ENCODE measurements at places on chromosomes 1 and 21.

- no peak for DNase-seq
Measured at GRCh38 chr1:3063379-3064295, 5.4 kb upstream of the PRDM16 start.

DNA sequence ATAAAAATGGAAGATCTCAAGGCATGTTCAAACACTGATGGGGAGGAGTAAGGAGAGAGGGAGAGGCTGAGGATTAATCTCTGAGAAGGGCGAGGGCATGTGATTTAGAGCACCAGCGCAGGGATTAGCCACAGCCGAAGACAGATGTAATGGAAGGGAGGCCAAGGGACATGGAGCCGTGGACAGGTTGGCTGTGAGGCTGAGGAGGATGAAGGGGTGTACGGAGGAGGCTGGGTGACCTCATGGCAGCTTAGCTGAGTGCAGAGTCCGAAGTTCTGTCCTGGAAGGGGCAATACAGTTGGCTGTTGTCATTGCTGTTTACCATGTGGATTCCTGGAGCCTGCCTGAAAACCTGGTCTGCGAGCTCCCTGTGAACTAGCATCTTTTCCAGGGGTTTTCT is 342.8 kb downstream of the RPS6KC1 start:
- no peak for DNase-seq

GRCh38 chr21:31180256-31181081 is 142.2 kb upstream of the KRTAP19-8 start:
- no peak for DNase-seq

- DNase-seq, result no peak
Measured at GRCh38 chr1:63935143-63935542, 161.3 kb downstream of the ROR1 start.

DNA sequence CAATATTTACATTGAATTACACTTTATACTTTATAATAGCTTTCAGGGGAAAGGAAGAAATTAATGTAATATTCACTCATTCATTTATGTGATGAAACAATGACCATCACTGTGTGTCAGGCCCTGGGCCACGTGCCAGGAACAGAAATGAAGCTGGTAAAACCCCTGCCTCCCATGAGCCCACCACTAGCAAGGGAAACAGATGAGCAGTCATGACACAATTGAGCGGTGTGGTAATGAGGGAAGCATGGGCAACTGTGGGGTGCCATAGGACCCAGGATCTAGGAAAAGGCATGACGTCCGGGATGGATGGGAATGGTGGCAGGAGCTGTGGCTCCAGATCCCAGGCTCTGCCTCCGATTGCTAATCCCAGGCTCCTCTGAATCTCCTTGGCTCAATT is 17.0 kb upstream of the SLC5A9 start:
- DNase-seq, result no peak

DNA sequence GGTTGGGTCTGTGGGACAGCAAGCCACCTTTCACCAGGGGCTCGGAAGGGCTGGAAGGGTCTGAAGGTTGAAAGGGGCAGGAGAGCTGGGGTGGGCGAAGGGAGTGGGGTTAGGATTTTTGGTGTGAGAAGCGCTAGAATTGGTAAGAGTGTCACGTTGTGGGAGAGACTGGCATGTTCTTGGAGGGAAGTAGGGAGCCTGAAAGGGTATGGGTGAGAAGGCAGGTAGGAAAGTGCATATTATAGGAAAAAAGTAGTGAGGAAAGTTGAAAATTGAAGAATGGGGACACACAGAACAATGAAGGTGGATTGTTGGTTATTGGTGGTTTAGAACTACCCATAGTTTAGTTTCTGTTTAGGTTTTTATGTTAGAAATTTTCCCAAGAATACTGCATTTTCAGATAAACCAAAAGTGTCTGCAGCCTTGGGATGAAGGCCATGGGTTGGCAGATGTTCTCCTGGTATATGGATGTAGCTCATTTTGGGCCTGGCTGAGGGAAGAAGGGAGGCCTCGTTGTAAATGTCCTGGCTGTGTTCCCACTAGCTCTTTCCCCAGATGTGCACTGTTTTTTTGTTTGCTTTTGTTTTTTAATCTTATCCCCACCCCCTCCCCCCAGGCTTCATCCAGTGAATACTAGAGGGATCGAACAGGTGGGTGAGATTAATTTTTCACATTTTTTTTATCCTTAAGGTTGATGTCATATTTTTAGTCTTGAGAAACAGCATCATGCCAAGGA is 1.2 kb downstream of the LRRC42 start:
- no peak for DNase-seq

DNA sequence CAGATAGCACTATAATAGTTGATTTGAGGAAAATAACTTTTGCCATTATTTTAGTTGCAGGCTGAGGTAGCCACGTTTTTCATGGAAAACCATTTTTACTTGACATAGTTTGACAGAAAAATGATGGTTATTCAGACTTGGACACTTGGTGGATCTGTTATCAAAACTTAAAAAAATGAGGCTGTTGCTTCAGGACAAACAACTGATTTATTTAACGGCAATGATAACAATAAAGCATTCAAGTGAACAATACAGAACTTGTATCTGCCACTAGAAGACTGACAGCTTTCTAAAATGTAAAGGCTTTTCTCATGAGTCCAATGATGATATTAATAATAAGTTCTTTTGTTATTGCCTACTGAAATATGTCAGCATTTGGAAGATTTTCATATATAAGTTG is 322.9 kb downstream of the BRINP3 start:
- DNase-seq, result no peak

DNA sequence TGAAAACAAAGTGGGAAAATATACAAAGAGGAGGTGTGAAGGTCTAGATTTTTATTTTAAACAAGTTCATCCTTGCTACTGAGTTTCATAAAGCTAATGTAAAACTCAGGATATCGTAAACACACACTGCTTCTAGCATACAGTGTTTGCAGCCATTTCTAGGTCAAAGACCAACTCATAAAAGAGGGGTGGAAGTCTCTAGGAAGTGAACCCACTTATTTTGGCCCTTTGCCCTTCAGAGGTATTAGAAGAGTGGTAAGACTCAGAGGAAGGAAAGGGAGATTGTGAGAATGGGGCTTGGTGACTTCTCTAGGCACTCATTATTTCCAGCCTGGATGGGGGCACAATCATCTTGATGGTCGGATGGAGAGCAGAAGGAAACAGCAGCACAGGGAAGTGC is 91.2 kb downstream of the TNFSF18 start:
- DNase-seq, result no peak

DNA sequence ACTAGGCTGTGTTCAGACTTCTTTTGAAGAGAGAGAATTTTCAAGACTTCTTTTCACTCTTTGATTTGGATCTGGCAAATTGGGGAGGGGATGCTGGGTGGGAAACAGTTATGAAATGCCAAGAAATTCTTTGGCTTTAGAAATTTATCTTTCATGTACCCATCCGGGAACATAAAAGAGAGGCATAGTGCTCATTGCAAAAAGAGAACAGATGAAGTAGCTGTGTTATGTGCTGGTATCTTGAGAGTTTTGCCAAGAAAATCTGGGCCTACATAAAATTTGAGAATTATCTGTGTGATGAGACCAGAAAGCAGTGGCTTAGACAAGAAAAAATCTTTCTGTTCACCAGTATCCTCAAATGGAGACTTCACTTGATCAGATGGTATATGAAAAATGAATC is 4.3 kb downstream of the TMEM167B start:
- DNase-seq, result no peak

GRCh38 chr1:205018381-205018780 is 24.6 kb upstream of the CNTN2 start:
- DNase-seq, result no peak

GRCh38 chr1:156816561-156817328 is at the start of gene SH2D2A:
Gene SH2D2A, minus strand, starts transcription at chr1:156816848. Its CDS starts 140 bp downstream, at chr1:156816708.
- peak; percentile 96 for DNase-seq

DNA sequence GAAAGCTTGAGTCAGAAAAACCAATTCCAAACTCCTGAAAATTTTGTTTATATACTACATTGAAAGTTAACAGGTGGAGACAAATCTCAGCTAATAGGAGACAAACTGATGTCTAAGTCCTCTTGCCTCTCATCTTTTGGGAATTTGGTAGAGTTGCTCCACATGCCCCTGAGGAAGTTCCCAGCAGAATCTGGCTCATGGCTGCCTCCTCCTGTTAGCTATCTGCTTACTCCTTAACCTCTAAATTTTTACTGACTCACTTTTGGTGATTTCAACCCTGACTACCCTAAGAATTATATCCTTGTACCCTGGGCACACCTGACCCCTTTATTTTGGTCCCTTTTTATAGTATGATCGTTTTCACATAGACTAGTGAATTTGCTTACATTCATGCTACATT is 633.7 kb upstream of the USP24 start:
- no peak for DNase-seq

DNA sequence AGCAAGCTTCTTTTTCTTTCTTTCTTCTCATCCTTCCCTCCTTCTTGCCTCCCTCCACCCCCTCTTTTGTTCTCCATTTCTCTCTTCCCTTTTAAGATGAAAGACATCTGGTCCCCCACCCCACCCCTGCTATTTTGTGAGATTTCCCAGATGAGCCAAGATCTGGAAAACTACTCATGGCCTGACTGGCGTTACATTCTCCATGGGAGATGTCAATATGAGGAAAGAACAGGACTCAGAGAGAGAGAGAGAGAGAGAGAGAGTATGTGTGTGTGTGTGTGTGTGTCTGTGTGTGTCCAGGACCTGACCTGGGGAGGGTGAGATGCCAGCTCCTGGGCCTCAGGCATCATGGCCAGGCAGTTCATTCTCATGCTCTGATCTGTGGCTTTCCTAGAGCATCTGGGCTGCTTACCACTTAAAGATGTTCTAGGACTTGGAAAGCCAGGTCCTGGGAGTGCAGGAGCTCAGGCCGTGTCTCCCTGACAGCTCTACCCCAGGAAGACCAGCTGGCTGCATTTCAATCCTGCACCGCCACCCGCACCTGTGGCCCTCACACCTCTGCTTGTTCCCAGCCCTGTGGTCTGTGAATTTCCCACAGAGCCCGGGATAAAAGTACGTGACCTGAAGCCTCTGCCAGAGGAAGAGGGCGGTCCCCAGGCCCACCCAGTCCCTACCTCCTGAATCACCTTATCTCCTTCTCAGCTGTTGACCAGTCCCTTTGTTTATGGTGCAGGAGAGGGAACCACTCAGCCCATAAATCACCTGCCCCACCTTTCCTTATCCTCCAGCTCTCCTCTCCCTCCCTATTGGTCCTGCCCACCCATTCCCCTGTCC is 3.2 kb upstream of the BEST4 start:
- DNase-seq, result no peak

DNA sequence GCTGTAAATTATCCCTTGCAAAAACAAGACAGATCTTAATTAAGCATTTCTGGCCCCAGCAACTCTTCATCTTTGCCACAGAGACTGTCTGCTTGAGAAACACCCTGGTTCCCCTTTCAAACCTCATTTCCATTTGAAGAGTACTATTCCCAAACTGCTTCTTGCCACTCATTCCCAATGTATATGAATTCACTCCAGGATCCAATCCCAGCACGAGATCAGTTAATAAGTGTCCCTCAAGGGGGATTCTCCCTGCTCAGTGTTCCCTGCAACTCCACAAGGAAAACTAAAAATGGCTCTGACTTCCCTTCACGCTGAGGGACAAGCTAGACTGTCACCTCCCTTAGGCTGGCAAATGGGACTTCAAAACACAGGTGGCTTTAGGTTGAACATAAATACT is 173.2 kb downstream of the SIPA1L2 start:
- DNase-seq, result no peak

DNA sequence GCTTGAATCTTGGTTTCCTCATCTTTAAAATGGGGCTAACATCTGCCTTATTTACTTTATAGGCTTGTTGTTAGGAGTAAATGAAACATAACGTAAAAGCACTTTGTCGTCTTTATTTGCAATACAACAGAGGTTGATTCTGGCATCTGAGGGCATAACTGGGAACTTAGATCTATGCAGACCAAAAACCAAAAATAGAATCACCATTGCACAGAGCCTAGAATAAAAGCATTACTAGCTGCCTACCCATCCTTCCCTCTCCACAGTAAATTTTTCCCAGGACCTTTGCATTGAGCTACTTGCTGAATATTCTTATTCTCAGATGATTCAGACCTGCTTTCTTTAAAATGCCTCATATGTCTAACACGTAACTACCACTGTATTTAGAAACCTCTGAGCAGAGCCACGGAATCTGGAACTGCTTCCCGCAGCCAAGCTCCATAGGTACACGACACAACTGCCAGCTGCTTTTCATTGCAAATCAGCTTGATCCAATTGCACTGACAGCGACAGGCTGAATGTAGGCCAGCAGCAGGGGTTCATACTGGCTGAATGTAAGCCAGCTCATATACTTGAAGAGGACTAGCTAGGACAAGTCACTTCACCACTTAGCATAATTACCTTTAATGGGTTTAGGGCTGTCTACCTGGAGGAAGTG is 33.2 kb upstream of the SERBP1 start:
- no peak for DNase-seq

GRCh38 chr1:187985145-187985896 is 1156.6 kb downstream of the PLA2G4A start:
- no peak for DNase-seq

- no peak for DNase-seq
Measured at GRCh38 chr1:59846895-59847282, 32.1 kb downstream of the HOOK1 start.

DNA sequence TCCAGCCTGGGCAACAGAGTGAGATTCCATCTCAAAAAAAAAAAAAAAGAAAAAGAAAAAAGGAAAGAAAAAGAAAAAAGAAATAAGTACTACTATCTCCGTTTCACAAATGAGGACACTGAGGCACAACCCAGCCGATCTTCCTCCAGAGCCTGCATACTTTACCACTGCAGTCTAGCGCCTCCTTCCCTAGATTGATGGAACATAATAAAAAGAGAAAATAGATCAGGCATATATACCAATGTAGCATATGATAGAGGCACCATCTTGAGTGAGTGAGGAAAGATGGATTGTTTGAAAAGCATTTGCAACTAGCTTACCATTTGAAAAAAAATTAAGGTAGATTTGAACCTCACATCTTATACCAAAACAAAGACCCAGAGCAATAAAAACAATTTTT is 5.2 kb upstream of the DPM3 start:
- DNase-seq, result no peak

DNA sequence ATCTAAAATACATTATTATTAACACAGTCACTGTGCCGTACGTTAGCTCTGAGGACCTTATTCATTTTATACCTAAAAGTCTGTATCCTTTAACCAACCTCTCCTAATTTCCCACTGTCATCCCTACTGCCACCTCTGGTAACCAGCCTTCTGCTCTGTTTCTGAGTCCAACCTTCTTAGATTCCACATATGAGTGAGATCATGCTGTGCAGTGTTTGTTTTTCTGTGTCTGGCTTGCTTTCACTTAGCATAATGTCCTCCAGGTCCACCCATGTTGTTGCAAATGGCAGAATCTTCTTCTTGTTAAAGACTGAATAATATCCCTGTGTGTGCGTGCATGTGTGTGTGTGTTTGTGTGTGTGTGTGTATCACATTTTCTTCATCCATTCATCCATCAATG is 64.2 kb downstream of the ETS2 start:
- DNase-seq, result no peak

DNA sequence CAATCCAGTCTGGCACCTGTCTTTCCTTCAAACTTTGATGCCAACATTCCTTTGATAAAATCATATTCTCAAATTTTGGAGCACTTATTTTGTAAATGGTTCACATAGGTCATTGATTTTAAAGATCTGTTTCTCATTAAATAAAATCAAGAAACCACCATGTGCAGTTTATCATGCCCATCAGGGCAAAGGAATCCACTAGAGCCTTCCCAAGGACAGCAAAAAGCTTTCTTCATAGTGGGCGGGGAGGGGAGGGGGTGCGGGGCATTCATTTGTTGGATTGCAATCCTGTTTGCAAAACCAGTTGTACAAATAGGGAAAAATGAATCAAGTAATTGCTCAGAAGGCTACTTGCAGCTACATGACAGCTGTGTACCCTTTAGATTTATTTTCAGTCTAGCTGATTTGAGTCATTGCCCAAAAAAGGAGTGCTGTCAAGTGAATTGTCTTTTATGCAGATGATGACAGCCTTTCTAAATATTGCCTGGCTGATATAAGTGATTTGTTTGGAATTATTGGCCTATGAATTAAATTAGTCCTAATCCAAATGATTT is 23.0 kb downstream of the LRRC8B start:
- no peak for DNase-seq

Measured in CD4-positive, alpha-beta T cell treated with Interleukin-15 for 1 hour (primary cell).